ENCODE measurements at places on chromosomes 5 and 9.

DNA sequence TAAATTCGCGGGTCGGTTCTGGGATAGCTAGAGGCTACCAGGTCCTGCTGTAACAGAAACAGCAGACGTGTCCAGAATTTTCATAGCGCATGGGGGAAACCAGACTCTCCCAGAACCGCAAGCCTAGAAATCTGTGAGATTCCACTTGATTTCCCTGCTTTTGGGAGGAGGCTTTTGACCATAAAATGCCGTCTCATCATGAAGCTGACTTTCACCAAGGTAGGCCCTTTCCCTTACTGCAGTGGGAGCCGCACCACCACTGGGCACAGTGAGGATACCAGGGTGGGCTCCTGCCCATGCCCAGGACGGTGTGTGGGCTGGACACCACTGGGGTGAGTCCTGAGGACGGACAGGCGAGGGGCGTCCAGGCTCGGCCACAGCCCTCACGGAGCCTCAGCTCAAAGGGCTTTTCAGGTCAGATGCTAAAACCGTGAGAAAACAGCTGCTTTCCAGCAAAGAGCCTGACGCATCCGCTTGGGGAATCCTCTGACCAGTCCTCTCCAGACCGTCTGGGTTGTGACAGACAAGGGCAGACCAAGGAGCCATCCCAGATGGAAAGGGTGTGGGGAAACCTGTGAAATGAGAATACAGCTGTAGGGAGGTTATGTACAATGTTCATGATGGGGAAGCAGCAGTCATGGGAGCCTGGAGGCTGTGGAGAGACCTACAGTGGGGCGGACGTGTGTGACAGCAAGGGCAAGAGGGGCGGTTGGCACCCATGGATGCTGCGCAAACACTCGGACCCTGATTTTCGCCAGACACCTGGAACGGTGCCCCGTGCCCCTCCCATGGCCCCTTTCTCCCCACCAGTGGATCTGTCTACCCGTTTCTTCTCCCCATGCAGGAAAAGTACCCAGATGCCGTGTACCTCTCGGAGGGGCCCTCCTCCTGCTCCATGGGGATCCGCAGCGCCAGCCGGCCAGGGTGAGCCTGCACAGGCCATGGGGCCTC, 59.2 kb downstream of the IPPK start:
- no peak for DNase-seq

DNA sequence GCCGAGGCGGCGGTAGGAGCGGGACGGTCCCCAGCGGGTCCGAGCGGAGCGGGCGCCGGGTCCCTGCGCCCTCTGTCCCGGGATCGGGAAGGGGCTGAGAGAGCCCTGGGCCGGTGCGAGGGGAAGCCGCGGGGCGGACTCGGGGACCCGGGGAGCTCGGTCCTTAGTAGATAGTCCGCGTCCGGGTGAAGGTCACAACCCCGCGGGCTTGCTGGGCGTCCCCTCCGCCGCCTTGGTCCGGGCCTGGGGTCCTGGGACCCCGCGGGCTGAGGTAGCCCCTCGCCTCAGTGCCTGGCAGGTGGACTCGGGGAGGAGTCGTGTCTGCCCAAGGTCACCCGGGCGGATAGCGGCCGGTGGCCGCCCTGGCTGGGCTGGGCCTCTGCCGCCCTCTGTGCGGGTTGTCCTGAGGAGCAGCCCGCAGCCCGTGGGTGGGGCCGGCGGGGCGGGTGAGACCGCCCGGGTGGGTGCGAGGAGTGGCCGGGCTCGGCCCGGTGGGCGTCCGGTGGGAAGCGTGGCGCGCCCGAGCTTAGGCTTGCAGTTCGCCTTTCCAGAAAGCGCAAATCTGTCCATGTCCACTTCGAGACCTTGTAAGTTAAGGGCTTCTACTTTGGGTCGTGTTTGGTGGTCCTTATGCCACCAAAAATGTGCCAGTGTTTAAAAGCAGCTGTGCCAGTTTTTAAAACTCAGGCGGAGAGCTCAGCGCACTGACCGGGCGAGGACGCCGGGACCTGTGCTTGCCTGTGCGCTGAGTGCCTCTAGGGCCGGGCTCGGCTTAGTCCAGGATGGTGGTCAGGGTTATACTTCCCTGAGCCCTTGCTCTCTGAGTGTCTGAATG, 554 bp downstream of the SDHA start:
- no peak for DNase-seq

GRCh38 chr5:175872287-175873087, 1.1 kb downstream of the CPLX2 start:
- DNase-seq, result no peak

DNA sequence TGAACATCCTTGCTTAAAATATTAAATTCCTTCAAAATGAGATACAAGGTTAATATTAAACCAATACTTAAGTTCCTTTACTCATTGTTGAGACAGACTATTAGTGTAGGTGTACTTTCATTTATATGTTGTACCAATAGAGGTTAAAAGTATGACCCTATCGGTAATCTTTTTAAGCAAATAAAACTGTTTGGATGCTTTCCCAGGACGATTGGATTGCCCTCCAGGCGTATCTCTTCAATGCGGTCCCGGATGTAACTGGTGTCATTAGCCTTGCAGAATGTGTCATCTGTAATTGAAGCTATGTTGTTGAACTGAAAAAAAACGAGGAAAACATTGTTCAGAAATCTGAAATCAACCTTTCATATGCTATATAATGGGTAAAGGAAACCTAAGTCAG, 18.9 kb downstream of the OGN start:
- no peak for DNase-seq

DNA sequence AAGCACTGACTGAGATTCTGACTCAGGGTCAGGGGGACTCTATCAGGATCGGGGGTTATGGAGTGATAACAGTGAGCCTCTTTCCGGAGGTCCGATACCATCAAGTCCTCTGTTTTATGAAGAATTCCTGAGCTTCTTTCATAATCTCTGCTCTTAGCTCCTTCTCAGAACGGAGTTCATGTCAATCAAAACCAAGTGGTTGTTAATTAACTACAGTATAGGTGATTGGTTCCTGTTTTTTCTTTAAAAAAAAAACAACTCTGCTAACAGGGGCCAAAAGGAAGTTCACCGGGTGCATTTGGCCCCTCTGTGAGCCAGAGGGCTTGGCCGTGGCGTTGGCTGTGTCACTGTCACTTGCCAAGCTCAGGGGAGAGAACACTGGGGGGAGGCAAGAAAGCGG, 4.0 kb downstream of the GFI1B start:
- no peak for DNase-seq

- no peak for DNase-seq
Observed at GRCh38 chr5:30039379-30039778, 1154.1 kb upstream of the CDH6 start.

- no peak for DNase-seq
Observed at GRCh38 chr5:142888469-142889085, 118.4 kb downstream of the ARHGAP26 start.

DNA sequence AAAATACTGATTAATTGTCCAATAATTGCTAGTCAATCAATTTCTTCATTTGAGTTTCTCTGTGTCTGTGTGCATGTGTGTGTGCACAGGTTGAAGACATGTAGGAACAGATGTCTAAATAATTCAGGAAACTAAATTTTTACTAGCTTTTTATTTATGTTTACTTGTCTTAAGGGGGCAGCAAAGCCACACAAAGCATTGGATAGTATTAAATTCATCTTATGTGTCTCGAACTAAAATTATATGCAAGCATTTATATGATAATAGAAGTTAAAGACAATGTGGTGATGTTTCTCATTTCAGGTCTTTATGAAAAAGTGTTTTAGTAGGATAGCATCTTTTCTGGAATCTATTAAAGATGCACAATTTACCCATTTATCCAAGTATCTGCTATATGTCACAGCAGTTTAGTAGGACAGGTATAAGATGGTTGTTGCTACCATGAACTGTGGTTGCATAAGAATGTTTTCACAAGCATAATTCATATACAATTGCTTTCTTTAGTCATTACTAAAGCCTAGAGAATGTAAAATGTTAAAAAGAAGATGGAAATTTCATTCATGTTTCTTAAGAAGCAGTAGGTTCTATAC, 784.6 kb upstream of the NUDT12 start:
- DNase-seq, result no peak
